ENCODE measurements at places on chromosomes 1 and 21.
A peak's percentile ranks its signal among the peaks of the same experiment; 100 is the strongest.

DNA sequence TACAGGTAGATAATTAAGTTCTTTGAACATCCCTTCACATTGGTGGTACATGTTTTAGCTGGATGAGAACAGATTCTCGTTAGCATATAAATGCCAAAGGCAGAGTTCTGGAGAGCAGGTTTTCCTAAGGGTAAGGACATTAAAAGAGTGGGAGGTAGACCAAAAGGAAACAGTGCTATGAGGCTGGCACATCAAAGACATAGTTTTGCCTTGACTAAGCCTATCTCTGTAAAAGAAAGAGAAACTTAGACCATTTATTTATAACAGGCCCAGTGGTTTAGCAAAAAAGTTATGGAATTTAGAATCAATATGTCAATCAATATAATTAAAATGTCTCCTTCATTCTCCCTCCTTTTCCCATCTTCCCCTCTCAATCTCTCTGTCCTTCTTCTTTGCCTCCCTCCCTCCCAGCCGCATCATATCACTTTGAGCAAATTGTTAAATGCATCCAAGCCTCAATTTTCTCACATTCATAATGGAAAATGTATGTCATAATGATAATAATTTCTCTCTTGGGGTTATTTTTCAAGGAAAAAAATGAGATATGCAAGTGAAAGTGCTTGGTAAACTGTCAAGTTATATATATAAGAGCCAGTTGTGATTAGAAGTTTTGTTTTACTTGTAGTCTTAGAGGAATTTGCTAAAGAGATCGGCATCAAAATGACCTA is 209.9 kb upstream of the SGIP1 start:
- no peak for DNase-seq

DNA sequence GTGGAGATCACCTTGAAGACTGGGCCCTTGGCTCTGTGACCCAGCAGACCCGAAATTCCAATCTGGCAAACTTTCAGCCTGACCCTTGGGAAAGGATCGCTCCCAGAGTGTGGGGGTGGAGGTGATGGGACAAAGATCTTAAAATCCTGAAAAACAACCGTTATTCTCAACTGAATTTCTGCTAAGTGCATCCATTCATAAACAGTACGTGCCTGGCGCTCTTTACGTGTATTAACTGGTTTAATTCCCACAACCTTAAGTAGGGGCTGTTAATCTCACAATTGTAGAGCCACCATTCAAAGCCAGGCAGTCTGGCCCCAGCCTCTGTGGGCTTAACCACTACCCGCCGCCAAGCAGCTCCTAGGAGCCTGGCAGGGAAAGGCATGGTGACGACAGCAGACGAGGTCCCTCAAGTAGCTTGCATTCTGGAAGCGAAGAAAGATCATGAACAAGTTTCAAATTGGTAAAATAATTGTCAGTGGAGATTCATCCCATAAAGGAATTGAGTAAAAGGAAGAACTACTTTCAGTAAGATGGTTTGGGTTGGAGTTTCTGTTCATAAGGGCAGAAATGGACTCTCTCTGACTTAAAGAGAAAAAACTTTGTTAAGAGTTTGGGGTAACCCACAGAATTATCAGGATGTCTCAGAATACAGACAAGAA is 11.4 kb upstream of the RGS16 start:
- DNase-seq = no peak

- no peak for DNase-seq
Observed at GRCh38 chr1:48530727-48531351, 58.8 kb upstream of the SPATA6 start.

DNA sequence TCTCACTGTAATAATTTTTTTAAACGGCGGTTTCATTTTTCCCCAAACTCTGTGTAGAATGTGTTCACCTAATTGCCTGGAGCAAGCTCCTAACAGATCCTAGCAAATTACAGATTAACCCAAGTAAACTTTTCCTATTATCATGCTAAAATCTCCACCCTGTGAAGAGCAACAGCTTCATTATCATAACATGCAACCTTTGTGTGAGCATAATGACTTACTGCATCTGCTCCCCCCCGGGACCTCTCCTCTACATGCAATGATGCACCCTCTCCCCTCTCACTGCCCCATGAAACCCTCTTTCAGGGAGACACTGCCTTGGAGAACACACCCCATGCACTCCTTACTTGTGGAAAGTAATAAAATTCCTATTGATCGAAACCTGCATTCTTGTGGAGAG is 717.0 kb upstream of the TMPRSS15 start:
- DNase-seq = no peak

DNA sequence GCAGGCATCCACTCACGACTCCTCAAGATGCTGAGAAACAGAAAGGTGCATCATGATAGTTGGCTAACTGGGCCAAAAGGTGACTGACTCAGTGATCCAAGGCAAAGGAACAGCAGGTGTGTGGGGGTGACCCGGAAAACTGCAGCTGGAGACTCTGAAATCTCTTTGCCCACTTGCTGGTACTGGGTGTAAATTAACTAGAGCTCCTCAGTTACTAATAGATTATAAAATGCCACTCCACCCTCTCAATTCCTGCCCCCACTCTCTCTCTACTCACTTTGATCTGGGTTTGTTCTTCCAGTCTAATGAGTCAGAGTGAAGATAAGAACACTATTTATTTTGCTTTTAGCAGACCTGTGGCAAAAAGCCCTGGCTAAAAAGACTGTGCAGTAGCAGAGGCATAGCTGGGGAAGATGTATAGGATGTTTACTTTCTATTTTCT is 7.2 kb upstream of the PIGC start:
- DNase-seq = no peak

DNA sequence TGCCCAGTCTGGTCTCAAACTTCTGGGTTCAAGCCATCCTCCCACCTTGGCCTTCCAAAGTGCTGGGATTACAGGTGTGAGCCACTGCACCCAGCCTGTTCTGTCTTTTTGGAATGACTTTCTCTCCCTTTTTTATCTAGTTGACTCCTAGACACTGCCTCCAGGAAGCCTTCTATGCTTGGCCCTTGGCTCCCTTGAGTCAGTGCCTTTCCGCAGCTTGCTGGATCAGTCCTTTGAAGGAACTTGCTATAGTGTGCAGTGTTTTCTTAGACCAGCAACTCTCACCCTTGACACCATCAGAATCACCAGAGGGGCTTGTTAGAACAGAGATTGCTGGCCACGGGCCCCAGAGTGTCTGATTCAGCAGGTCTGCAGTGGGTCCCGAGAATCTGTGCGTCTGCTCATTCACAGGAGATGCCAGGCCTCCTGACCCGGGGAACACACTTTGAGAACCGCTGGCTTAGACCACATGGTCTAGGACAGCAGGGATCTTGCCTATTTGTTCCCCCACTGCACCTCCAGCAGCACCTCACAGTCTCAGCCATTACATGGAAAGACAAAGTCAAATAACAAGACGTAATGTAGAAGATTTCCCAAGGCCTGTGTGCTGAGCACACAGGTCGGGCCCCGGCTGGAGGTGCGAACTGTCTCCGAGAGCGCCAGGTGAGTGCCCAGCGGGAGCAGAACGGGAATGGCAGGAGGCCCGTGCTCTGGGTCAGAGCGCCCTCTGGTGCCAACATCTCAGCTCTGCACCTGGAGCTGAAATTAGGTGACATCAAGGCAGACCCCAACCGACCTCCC is 27.4 kb upstream of the CTPS1 start:
- DNase-seq = peak; percentile 15

- DNase-seq = no peak
Observed at GRCh38 chr1:78176448-78176847, 130.7 kb downstream of the GIPC2 start.

- no peak for DNase-seq
Observed at GRCh38 chr21:43328958-43329691, 97.8 kb downstream of the SIK1 start.

- DNase-seq = no peak
Observed at GRCh38 chr1:44237721-44238457, 24.6 kb downstream of the DMAP1 start.

GRCh38 chr1:217462159-217462558 is 168.7 kb downstream of the GPATCH2 start:
- DNase-seq = no peak

GRCh38 chr1:183273300-183273699 is 87.2 kb downstream of the LAMC2 start:
- no peak for DNase-seq

DNA sequence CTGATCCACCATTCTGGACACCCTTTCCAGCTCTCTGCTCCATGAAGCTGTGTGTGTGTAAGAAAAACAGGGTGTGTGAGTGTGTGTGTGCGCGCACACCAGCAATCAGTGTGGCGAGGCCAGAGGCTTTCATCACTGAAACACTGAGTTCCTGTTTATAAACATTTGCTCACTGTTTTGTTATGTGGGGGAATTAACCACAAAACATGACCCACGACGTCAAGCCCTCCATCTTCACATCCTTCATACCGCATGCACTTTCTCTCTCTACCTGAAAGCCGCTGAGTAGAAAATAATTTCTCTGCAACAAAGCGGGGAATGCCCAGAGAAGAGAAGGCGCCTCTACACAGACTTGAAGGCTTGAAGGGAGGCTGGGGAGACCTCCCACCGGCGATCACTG is 148.9 kb upstream of the IRF2BP2 start:
- DNase-seq = no peak

DNA sequence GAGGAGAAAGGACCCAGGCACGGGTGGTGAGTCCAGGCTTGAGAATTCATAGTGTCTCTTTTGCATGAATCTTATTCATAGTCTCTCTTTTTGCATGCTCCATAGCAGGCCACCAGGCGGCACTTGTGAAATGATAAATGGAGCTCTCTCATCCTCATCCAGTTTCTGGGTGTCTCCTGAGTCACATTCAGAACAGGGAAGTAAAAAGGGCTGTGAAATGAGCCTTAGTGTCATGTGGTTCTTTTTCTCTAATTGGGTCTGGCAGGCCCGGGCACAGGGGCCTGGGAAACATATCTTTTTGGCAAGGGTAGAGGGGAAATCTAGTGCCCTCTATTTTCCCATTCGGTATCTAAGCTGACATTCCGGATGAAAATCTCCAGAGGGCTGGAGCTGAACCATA is 19.1 kb upstream of the NCF2 start:
- DNase-seq = no peak

GRCh38 chr1:24903955-24904730 is 25.9 kb downstream of the RUNX3 start:
- DNase-seq = no peak

- no peak for DNase-seq
Observed at GRCh38 chr1:7104339-7104738, 319.1 kb downstream of the CAMTA1 start.

DNA sequence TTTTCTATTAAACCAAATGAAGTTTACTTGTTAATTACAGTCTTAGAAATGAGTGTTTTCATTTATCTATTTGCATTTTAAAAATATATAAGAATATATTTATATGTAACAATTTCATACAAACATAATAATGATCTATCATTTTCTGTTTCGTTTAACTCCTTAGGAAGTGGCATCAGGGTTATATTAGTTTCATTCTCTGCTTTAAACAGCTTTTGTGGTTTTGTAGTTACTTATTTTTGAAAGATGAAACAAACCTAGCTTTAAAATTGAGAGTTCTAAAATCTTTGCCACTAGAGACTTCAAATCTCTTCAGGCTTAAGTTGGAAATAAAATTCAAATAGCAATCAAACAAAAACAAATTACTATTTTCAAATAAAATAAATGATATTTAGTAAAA is 2110.6 kb downstream of the MRPL39 start:
- no peak for DNase-seq

GRCh38 chr1:219564109-219564508 is 48.8 kb downstream of the ZC3H11B start:
- DNase-seq = no peak

- DNase-seq = no peak
Observed at GRCh38 chr1:9438431-9439073, 100.7 kb upstream of the SLC25A33 start.

DNA sequence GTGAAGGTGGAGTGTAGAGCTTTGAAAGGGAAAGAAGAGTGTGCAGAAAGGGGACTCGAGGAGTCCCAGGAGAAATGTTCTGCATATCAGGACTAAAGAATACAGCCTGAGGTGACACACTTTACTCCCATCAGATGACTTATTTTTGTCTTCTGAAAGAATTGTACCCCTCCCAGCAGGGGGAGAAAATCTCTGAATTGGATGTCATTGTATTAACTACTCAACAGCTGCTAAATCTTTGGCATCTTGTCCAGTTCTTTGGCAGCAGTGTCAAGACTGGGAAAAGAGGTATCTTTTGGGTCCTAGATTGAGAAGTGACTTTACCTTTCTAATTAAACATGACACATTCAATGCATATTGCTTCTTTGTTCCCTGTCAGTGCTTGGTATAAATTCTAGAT is 18.9 kb downstream of the UBE4B start:
- no peak for DNase-seq

DNA sequence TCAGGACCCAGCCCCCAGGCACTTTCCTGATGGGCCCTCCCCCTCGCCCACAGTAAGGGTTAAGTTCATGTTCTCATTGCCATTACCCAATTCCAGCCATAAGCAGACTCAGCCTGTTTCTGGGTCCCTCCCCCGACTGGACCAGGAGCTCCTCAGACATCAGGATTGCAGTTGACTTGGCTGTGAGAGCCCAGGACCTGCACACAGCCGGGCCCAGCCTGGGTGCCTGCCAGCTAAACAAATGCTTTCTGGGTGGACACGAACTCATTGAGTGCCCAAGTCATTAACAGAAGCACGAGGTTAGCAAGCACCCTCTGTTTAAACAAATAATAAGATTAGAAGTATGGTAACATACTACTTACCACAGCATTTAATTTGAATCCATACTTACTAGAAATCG is 147.9 kb upstream of the POU3F1 start:
- no peak for DNase-seq

GRCh38 chr1:5650283-5651026 is 341.8 kb downstream of the NPHP4 start:
- no peak for DNase-seq

GRCh38 chr1:33099290-33100118 is 18.6 kb downstream of the AZIN2 start:
- DNase-seq = peak; percentile 25

DNA sequence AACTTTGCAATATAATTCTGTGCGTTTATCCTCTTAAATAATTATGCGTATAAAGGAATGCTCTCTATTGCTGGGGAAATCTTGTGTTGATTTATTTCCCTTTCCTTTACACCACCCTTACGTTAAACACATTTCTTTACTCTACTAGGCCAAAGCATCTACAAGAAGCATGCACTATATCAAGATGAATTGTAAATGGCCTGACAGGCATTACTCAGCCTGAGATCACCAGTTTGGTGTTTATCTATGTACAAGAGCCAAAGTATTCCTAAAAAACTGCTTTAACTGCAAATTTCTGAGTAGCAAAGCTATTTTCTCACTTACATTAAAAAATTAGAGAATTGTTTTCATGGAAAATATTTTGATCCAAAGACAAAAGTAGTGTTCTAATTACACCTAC is 114.8 kb downstream of the TYW3 start:
- DNase-seq = no peak

- no peak for DNase-seq
Observed at GRCh38 chr1:204345438-204345841, 14.3 kb downstream of the PLEKHA6 start.

GRCh38 chr1:9062846-9063245 is 6.6 kb downstream of the SLC2A5 start:
- DNase-seq = no peak

DNA sequence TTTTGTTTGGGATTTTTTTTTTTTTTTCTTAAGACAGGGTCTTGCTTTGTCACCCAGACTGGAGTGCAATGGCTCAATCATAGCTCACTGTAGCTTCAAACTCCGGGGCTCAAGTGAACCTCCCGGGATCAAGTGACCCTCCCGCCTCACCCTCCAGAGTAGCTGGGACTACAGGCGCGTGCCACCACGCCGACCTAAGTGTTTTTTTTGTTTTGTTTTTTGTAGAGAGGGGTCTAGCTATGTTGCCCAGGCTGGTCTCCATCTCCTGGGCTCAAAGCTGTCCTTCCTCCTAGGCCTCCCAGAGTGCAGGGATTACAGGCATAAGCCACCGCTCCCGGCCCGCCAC is 776 bp downstream of the HLCS start:
- no peak for DNase-seq

Measured in stimulated activated CD8-positive, alpha-beta memory T cell treated with anti-CD3 and anti-CD28 coated beads, Interleukin-15, amount 100 ng/mL, for 1 hour (primary cell).